ENCODE measurements at places on chromosomes 6 and 20.

DNA sequence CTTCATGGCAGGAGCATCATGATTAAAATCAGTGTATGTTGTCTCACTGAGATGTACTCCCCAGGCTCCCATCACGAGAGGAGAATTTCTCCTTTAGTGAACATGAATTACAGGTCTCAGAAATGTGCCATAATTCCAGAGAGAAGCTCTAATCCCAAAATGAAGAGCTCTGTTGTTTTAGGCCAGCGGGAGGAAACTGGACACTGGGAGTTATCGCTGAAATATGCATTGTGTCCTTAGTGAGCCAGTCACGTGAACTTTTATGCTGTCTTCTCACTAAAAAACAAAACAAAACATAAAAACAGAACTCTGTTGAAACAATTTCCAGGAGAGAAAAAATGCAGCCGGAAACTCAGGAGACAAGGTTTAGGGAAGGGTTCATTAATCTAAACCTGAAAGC lies 315.7 kb upstream of the NT5E start:
- no peak for DNase-seq

- peak; percentile 52 for DNase-seq
These were observed 14.2 kb upstream of the SLCO4A1 start for GRCh38 chr20:62627901-62628612.

GRCh38 chr6:82865461-82865860 lies 200.2 kb downstream of the UBE3D start:
- DNase-seq, result no peak

- no peak for DNase-seq
These were observed at the start of gene MAS1 for GRCh38 chr6:159890792-159891191. TSS of gene MAS1 (plus strand) at chr6:159890988. CDS start at chr6:159906956, 15,968 bp downstream.

GRCh38 chr6:138572167-138572875 lies 73.0 kb upstream of the NHSL1 start:
- DNase-seq, result peak; percentile 35

DNA sequence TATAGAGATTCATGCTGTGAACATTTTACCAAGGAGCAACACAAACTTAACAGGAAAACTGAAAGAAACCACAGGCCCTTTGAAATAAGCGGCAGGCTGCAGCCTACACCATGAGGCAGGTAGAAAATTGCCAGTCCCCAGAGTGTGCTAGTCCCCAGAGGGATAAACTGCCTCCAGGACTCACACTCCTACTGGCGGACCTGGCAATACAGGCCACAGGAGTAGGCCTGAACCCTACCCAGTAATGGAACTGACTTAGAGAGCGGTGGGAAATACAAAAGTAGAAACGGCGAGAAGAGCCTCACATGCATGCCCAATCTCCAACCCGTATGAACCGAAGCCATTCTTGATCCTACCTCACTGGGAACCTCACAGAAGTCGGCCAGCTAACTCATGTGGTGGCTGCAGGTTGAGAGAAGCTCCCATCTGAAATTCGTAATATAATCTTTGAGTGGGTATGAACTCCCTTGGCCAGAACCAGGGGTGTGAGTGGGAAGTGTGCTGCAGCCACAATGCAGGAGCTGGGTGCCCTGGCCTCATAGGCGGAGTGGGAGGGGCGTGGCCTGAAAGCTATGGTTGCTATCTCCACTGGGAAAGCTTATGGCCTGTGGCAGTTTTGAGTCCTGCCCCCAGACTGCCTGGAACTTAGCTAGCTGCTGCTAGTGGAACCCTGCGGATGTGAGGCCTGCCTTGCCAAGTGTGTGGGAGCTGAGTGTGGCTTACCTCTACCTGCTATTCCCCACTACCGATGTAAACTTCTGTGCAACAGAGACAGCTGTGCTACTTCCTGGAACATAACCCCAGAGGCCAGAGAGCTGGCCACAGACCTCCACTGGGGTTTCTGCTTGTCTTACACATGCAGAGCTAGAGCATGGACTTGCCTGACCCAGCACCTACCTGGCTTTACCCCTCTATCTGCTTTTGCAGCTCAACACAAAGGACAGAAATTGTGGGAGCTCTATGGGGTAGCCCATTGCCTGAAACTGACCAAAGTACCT lies 146.5 kb upstream of the COL21A1 start:
- DNase-seq, result no peak

DNA sequence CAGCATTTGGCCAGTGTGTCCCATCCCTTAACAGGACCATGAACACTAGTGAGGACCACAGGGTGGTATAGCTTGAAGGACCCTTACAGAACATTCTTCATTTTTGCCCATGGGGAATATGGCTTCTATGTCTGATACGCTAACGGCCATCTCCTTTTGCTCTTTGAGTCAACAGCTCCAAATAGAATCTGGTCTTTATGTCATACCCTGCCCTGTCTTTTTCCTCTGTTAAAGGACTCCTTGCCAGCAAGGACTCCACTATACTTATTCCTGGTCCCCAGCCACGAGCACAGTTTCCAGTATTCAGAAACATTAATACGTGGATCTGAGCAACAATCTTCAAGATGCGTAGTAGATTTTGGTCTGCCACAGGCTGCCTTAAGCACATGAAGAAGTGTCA lies 22.5 kb downstream of the SERPINB1 start:
- DNase-seq, result no peak
